ENCODE measurements at places on chromosomes 6 and 20.

GRCh38 chr20:21395666-21396598 lies 1.4 kb downstream of the NKX2-4 start:
- no peak for DNase-seq

DNA sequence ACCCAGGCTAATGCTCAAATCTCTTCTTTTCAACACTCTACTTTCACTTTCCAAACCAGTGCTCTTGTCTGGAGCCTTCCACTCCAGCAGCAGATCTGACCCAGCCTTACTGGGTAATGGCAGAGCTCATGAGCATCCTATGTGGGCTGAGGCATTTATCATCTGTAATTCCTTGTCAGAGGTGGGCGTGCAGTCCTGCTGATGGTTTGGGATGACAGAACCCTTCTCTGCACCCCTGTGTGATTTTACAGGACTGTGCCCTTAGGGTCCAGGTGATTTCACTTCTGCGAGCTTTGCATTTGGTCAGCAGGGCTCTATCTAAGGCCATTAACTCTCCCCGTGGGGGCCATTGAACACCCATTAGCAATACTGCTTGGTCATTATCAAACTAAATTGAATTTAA lies 55.4 kb downstream of the LAMA4 start:
- no peak for DNase-seq

DNA sequence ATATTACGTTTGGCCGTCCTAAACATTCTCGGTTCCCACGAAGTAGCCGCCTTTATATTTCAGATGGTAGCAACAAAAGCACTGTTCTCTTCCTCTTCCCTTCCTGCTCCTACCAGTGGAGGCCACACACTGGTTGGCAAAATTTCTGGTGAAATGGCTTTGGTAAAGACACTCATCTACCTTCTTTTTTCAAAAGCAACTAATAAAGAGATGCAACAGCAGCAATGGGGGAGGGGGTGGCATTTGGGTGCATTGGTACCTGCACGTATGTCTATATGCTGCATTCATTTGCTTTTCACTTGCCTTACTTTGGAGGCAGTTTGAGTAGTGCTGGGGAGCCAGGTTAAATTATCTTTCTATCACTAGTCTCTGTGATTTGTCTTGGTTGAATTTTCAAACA lies 6.0 kb downstream of the POU3F2 start:
- no peak for DNase-seq

DNA sequence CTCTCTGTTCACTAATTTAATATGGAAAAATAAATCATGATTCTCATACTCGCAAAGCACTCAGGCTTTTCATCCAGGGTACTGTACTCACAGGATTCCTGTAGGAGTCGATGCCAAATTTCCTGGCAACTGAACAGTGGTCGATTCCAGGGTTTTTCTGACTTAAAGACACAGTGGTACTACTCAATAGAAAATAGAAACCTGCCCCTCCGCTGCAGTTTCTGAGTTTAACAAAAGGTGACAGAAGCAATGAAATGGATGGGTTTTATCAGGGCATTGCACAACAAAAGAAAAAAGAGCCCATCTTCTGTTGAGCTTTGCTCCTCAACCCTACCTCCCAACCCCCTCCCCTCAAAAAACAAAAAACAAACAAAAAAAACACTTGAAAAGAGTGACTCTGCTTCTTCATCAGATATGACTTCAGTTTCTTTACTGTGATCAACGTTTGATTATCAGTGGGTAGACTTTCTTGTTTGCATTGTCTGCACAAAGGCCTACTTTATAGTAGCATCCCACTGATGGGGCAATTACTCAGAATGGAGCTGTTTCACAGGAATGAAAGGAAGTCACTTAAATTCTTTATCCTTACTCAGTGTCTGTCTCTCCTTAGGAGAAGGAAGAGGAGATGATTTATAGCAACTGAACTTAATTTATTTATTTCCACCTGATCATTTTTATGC lies 96.2 kb upstream of the FOXO3 start:
- DNase-seq: no peak

GRCh38 chr20:58611236-58612030 lies 39.6 kb upstream of the STX16 start:
- DNase-seq: no peak

GRCh38 chr6:30730601-30731435 lies 10.7 kb downstream of the TUBB start:
- peak; percentile 78 for DNase-seq

- no peak for DNase-seq
Measured at GRCh38 chr20:20409331-20409730, 41.4 kb downstream of the INSM1 start.

DNA sequence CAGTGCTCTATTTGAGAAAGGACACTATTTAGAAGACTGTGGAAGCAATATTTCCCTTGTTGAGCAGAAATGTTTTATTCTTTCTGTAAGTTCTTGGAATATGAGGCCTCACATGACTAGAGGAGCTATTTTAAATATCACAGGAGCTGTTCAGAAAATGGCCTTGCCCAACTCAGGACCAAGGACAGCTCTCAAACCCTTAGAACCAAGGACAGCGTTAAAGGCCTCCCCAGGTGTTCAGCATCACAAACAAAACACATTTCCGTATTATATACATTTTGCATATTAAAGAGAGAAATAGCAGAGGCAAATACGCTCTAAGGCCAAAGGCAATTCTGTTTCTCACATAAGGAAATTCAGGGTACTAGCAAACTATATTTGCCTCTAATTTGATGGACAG lies 631.4 kb downstream of the CDH26 start:
- no peak for DNase-seq

GRCh38 chr6:91669154-91669870 lies 1082.4 kb upstream of the MAP3K7 start:
- DNase-seq: no peak

DNA sequence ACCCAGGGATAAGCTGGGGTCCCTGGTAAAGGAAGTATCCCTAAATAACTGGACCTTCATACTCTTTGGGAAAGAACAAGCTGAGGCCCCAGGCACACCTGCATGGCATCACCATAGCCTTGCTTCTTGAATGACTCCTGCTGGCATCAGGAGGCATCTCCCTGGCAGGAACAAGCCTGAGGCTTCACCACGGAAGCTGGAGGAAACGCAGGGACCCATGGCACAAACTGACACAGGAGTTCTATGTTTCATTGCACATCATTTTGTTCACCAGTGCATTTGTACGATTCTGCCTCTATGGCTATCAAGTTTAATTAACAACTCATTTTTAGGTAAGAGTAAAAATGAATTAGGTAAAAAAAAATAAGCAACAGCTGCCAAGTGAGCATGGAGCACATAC lies 619 bp upstream of the PDE7B start:
- DNase-seq: no peak

DNA sequence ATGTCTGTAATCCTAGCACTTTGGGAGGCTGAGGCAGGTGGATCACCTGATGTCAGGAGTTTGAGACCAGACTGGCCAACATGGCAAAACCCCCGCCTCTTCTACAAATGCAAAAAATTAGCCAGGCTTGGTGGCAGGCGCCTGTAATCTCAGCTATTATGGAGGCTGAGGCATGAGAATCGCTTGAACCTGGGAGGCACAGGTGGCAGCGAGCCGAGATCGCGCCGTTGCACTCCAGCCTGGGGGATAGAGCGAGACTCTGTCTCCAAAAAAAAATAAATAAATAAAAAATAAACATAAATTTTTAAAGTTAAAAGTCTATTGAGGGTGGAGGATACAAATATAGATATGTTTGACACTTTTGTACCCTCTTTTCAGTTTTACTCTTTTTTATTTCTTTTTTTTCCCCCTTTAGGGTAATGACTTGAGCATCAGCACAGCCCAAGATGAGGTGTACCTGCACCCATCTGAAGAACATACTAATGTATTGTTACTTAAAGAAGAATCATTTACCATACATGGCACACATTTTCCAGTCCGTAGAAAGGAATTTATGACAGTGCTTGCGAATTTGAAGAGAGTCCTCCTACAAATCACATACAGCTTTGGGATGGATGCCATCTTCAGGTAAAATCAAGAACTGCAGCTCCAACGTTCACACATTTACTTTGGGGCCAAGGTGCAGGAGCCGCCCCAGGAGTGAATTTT lies 368.9 kb downstream of the LAMA2 start:
- DNase-seq: no peak

GRCh38 chr6:98971303-98971702 lies 23.6 kb upstream of the FBXL4 start:
- DNase-seq: no peak

GRCh38 chr20:40241596-40242343 lies 447.3 kb downstream of the MAFB start:
- DNase-seq: no peak
